T follicular helper cell (primary cell): ENCODE measurements at places on chromosomes 7 and 10.

- no peak for DNase-seq
These were observed 8.0 kb downstream of the PARP12 start for GRCh38 chr7:140054751-140055150.

DNA sequence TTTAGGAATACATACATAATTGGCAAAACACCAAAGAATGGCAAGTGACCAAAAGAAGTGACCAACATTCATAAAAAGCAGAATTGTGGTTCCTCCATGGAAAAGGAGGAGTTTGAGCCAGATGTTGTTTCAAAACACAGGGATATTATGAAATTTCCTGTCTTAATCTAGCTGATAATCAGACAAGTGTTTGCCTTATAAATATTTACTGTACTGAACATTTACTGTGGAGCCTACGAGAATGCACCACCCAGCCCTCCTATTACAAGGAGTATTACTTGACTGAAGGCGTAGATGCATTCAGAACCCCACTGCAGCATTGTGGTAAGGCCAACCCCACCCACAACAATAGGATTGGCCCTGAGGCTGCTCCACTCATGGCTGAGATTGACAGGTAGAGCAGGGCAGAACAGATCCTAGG, 118.9 kb downstream of the AKR1D1 start:
- no peak for DNase-seq

DNA sequence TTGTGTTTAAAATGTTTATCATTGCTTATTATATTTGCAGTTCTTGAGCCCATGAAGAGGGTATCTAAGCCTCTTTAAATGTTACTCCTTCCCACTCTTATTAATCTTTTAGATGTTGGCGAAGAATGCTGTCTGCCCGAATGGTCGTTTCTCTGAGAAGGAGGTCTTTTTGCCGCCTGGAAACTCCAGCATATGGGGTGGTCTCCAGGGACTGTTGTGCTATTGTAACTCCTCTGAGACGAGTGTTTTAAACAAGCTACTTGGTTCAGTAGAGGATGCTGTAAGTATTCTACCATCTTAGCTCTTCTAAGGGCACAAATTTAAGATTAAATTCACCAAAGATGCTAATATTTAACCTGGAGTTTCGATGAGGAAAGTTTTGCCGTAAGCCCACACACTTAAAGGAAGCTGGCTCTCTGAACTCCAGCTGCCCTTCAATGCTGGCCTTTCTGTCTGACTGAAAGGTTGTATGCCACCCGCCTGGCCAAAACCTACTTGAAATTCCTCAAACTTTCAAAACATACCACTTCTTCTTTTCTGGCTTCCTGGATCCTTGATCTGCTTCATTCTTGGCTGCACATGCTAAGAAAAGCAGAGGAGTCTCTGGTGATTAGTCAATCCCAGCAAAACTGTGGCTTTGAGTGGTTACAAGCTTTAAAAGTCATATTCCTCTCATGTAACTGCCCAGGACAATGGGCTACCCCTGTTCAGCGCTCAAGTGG, 74.7 kb downstream of the ABCA13 start:
- no peak for DNase-seq

DNA sequence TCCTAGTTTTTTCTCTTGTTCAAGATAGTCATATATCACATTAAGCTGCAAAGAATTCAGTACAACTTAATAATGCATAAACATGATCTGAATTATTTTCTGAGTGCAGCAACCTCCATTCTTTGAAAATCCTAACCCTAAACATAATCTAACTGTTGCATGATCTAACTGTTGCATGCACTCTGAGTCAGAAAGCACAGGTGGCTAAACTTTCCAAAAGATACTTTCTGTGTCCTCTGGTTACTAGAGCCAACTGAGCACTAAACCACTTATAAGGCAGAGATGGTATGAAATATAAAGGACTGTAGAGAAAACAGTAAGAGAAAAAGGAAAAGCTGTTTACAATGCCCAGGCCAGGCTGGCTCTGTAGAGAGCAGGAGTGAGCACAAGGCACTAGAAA, 23.0 kb upstream of the FAM133B start:
- no peak for DNase-seq

GRCh38 chr7:146136357-146136875, 19.8 kb downstream of the CNTNAP2 start:
- DNase-seq, result no peak
